ENCODE measurements at places on chromosomes 6 and 20.
A peak's percentile ranks its signal among the peaks of the same experiment; 100 is the strongest.

GRCh38 chr20:9134346-9134745 is 65.5 kb downstream of the PLCB4 start:
- no peak for DNase-seq

DNA sequence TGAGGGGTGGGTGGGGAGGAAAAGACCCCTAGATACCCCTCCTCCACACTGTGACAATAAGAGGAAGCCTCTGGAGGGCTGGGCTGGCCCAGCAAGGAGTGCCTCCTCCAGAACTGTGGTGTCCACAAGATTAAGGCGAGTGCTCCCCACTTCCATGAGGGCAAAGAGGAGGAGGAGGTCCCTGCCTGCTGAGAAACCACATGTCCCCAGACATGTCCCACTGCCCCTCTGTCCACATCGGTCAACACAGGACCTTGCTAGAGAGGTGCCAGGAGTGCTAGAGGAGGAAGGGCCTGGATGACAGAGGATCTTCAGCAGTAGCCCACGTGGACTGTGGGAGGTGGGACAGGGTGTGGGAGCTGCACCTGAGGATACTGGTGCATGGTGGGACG is 3.1 kb downstream of the RAET1G start:
- no peak for DNase-seq

- DNase-seq: peak; percentile 30
Measured at GRCh38 chr6:8006208-8006607, 58.0 kb downstream of the BLOC1S5 start.

DNA sequence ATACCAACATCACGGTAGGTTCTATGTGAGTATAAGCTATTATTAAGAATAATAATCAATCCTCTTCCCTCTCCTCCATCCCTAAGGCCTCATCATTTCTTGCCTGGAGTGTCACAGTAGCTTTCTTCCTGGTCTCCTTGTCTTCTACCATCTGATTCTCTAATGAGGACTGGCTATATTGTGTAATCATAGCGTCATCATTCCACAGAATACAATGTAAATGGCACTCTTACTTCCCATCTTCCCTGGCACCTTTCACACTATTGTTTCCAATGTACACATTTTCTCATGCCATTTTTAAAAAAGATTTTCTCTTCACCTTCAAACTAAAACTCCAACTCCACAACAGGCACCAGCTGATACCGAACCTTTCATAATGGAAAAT is 2.2 kb upstream of the BTN3A2 start:
- no peak for DNase-seq

- no peak for DNase-seq
Measured at GRCh38 chr20:61349447-61350165, 97.5 kb downstream of the CDH4 start.

DNA sequence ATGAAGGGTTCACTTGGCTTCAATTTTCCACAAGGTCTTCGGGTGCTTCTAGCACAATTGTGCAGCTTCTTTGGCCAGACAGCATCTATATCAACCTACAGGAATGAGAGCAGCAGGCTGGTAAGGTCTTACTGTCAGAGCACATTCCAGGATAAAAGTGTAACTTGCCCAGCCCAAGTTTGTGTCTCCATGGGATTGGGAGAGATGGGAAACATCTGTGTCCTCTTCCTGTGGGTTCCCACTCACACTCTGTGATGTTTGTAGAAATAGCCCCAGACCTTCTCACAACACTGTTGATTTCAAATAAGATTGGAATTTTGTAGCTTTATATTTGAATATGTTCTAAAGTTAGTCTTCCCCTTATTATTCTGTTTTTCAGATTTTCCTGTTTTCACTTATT is 83.4 kb upstream of the RGS17 start:
- no peak for DNase-seq

DNA sequence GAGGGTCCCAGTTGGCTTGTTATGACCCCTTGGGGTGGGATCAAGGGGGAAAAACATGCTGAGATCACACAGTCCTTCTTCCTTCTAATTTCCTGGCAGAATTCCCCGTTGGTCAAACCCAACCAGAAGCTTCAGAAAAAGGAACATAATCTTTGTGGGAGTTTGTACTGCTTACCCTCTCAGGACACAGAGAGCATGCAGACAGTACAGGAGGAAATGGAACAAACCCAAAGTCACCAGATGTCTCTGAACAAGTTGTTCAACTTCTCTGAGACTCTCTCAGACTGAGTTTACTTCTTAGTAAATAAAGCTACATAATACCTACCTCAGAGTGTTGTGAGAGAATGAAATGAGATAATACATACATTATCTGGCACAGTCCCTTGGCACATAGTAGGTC is 181.1 kb upstream of the TSHZ2 start:
- DNase-seq: no peak

DNA sequence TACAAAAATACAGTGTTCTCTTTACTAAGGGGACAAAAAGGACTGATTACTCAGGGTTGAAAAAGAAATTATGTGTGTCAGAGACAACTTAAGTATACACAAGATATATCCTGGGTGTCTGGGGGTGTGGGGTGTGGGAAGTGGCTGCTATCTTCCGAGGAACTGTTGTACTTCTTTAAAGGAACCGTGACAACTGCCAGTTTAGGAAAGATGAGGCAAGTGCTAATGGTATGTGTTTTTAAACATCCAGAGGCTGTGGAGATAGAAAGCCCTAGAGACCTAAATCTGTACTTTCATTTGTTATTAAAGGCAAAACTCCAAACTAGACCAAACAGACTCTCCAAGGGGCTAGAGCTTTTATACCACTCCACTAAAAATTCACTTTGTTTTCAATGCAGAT is 95.6 kb downstream of the SNAP25 start:
- no peak for DNase-seq

GRCh38 chr20:56358070-56358469 is 704 bp upstream of the FAM210B start:
- peak; percentile 32 for DNase-seq

GRCh38 chr6:52872031-52872430 is 31.4 kb upstream of the GSTA5 start:
- DNase-seq: no peak
